Activated T-helper 1 cell treated with anti-CD3 and anti-CD28 coated beads, Interleukin-2, amount 50 U/mL, for 16 hours (primary cell): ENCODE measurements at places on chromosomes 12 and 14.

DNA sequence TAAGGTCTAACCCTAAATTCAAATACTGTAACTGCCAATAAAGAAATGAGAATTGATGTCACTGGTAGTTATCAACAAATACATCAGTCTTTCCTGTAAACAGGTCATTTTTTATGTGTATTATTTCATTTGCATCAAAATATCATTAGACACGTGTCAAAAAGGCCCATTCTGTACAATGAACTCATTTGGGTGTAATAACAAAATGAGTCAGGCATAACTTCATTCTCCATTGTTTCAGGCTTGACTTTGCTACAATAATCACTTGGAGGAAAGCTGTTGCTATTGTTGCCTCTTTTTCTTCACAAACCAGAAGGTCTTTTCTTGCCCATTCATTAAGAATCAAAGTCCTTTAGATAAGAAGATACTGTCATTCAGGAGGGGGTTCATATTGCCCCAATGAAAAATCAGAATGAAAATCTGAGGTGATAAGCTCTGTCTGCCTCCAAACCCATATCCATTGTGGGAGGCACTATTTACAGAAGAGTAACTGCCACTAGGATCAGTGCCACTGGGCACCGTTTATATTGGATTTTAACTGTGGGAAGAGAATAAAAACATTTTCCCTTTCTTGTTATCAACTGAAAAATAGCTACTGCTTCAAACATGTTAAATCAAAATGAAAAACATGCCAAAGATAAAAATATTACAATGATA is 10.1 kb downstream of the ENTPD5 start:
- DNase-seq, result no peak

DNA sequence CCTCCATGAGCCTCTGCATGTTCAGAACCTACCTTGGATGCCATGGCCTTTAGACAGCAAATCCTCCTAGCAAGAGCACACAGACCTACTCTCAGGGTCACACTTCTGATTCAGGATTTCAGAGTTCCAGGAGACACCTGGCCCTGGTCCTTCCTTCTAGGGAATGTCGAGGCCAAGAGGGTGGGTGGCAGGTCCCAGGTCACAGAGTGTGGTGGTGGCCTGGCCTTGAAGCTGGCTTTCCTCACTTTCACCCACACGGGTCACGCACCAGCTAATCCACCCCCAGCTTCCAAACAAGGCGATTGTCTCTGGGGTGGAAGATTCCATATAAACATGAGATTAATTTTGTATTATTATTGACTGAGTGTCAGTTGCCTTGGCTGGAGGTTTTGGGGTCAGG is 328.3 kb upstream of the RTL1 start:
- DNase-seq, result no peak

GRCh38 chr12:117790948-117791347 is 177.8 kb downstream of the KSR2 start:
- no peak for DNase-seq

- no peak for DNase-seq
Measured at GRCh38 chr12:52413782-52414345, 7.7 kb upstream of the KRT82 start.

DNA sequence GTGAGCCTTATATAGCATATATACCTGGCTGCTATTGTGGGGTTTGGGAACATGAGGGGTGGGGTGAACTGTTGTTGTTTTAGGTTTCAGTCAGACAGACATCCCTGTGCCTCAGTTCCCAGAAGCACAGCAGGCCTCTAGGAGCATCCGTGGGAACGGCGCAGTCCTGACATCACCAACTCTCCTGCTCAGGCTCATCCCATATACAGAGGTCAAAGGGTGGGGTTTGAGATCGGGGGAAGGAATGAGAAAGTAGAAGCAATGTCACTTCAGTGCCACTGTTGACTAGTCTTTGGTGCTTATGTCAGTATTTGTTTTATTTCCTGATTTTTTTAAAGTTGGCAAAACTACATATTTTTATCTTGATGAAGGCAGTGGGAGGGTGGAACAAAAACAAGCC is 43.1 kb upstream of the A2ML1 start:
- DNase-seq, result no peak

DNA sequence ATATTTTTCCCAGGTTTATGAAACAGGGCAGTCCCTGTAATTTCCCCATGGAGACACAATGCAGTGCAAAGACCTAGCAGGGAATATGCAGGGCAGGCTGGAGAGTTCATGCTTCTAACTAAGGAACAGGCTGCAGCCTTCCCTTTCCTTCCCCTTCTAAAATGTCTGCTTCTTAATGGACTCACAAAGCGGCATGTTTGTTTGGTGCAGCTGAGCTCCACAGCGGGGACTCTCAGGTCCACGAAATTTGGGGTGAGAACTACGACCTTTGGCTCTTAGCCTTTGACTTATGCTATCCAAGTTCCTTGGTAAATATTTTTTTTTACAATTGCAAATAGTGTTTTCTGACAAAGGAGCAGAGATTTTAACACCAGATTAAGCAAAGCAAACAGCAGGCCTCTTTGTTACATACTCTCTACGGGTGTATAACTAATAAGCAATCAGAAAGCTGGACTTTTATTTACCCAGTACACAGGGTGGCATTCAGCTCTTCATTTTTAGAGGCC is 323.6 kb downstream of the ZFP36L1 start:
- DNase-seq, result no peak

- no peak for DNase-seq
Measured at GRCh38 chr12:5861416-5861815, 83.6 kb downstream of the ANO2 start.

GRCh38 chr14:76953311-76953945 is 75.1 kb downstream of the IRF2BPL start:
- DNase-seq, result peak; percentile 18

DNA sequence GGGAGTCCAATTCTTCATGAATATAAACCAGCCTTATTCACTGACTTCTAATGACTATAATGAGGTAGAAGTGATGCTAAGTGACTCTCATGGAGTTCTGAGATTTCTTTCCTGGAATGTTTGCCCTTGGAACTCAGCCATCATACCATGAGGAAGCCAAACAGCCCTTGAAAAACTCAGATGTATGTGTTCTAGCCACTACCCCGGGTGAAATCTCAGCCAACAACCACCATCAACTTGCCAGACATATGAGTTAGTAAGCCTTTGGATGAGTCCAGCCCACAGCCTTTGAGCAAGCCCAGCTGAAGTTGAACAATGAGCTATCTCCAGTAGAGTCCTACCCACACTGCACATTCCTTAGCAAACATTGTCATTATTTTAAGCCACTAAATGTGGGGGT is 149.5 kb downstream of the SLC6A15 start:
- DNase-seq, result no peak

DNA sequence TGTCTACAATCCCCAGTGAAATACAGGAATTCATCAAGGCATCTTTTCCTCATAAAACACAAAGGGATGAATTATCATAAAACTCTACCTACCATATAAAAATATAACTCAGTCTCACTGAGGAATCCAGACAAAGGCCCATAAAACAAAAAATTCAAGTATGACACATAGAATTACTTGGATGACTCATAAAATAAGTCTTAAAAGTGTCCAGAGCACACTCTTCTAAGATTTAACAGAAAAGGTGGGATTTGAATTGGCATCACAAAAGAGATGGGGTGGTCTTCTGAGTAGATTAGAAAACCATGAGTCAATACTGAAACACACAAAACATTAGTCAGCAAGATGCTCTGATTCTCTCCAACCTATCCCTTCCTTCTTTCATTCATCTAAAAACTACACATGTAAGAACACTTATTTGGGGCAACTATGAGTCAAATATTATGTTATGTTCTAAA is 202.7 kb upstream of the GARIN6 start:
- no peak for DNase-seq

- DNase-seq, result no peak
Measured at GRCh38 chr12:96502477-96502876, 13.1 kb downstream of the CFAP54 start.

GRCh38 chr14:61599942-61600341 is 95.4 kb upstream of the HIF1A start:
- DNase-seq, result no peak

DNA sequence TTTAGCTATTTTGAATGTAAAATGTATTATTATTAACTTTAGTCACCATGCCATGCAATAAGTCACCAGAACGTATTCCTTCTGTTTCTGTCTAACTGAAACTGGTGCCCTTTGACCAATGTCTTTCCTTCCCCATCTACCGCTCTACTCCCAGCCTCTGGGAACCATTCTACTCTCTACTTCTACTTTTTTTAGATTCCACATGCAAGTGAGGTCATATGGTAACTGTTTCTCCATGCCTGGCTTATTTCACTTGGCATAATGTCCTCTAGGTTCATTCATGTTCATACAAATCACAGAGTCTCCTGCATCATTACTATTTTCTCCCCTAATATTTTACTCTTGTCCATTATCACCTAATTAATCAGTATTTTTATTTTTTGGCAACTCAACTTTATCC is 160.1 kb downstream of the TMX1 start:
- DNase-seq, result no peak

DNA sequence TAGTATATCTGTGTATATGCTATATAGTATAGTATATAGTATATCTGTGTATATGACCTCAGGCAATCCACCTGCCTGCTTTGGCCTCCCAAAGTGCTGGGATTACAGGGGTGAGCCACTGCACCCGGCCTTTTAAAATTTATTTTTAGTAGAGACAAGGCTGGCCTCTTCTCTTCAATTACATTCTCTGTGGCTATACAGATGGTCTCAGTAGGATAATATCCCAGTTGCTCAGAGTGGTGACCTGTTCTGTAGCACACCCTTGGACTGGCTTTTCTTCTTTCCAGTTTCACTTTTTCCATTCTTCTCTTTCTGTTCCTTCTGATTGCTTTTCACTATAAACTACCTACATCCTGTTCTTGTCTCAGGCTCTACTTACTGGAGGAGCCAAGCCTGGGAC is 3.1 kb upstream of the NFATC4 start:
- DNase-seq, result no peak

DNA sequence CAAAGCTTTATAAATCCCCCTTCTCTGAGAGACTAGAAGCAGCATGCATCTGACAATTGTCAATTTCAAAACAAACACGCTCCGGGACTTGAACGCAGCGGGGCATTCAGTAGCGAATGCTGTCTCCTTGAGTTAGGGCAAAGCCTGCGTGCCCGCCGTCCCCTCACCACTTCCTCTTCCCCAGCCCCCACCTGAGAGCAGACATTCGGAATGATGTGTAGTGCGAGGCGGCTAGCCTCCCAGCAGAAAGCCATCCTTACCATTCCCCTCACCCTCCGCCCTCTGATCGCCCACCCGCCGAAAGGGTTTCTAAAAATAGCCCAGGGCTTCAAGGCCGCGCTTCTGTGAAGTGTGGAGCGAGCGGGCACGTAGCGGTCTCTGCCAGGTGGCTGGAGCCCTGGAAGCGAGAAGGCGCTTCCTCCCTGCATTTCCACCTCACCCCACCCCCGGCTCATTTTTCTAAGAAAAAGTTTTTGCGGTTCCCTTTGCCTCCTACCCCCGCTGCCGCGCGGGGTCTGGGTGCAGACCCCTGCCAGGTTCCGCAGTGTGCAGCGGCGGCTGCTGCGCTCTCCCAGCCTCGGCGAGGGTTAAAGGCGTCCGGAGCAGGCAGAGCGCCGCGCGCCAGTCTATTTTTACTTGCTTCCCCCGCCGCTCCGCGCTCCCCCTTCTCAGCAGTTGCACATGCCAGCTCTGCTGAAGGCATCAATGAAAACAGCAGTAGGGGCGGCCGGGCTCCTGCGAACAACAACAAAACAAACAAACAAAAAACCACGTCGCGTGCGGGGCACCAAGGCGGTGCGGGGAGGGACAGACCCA is 2.2 kb downstream of the PRMT8 start:
- no peak for DNase-seq

- no peak for DNase-seq
Measured at GRCh38 chr14:76613616-76614015, 147.7 kb upstream of the VASH1 start.

DNA sequence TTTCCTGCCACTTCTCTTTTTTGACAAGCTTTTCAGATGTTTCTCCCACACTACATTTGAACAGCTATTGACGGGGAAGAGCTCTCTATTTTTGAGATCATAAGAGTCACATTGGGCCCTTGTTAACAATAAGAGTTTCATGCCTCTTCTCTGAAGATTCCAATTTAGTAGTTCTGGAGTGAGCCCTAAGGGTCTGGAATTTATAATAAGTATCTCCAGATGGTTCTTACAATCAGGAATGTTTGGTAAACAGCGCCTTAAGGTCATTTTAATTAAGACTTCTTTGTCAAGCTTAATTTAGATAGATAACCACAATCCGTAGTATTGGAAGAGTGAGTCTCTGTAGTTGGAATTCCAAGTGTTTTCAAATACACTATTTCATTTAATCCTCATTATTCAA is 60.6 kb upstream of the HECTD1 start:
- no peak for DNase-seq

DNA sequence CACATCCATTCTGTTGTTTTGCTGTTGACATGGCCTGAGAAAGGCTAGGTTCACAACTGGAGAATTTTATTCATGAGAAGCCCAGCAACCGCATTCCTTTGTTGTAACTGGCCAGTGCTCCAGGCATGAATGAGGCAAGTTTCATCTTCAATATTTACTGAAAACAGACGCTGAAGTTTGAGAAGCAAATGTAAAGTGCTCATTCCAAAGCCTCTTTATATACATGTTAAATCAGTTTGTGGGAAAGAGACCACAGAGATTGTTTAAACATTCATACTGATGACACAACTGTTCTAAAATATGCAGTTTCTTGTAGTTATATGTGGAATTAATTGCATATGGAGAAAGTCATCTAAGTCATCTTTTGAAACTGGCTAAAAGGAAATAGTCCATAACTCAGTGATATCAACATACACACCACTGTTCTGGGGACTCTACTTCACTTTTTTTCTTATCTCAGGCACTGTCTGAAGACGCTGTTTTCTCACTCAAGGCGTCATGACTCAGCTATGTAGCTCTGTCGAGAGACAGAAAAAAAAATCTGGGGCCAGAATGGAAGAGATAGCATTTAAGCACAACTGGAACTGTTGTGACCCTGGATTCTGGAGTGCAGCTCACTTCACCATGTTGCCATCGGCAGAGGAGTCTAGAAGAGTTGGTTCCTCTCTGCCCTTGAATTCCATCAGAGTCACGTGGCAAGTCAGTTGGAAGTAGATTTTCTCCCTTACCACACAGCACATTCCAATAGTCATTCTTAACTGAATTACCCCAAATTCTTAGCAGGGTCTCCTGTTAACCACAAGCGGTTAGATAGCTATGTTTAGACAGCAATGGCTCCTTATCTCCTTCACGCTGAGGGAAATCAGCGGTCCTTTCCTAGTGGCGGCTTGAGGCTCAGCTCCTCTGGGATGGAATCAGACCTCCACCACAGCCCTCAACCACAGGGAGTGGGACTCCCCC is 258.4 kb upstream of the HMGA2 start:
- no peak for DNase-seq

DNA sequence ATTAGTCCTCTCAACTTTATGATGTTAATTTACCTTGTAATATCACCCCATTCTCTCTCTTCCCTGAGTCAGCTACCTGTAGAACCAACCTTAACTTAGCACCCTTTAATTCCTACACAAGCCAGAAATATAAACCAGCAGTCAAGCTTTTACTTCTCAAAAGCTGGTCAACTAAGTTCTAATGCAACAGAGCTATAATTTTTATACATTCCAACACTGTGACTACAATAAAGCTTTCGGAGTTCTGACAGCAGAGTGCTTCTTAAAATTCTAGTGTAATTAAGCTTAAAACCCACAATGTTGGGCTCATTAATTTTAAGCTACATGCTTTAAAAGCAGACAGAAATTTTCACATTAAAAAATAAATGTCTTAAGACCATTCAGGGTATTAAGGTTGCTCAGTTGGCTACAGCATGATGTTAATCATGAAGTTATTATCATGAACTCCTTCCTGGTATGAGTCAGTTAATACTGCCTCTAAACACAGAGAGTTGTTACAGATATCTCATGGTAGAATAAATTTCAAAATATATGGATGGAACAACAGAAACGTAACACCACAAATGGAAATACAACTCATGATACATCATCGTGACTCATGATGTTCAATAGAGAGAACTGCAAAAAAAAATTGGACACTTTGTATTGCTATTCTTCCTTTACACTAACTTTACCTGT is 126.7 kb downstream of the EPS8 start:
- no peak for DNase-seq
